ENCODE measurements at places on chromosomes 1 and 21. TPM values are rescaled to one million over a fixed set of nuclear protein-coding genes. Genes with fewer than 3 reads are reported as not detected.

DNA sequence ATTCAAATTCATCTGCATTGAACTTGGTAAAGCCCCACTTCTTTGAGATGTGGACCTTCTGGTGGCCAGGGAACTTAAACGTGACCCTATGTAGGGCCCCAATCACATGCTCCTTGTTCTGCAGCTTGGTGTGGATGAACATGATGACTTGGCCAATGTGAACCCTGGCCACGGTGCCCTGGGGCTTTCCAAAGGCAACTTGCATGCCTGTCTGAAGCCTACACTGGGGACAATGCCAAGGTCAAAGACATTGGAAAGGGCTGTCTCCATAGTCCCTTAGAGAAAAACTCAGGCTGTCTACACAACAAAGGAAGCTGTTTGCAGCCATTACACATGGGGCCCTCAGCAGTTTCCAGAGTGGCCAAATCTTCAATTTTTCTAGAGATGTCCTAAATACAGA is 8.9 kb upstream of the VPS13D start:
- no peak for DNase-seq

DNA sequence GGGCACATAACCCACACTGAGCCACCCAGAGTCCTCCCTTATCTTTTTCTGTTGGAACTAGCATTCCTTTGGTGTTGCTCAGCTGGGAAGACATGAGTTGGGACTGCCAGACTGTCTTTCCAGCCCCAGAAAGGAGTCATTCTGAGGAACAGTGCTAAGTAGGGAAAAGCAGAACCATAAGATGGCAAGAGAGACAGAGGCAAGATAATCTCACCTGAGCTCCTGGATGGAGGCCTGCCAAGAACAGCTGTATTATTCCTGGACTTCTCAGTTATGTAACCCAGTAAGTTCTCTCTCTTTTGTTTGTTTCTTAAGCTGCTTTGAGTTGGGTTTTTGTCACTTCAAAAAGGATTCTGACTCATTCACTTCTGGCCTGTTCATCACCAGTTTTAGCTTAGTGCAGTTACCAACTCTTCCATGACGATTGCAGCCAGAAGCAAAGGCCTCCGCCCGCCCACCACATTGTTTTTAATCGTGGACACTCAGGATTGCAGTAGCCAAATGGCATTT is 134.4 kb downstream of the OMA1 start:
- no peak for DNase-seq

GRCh38 chr1:94504601-94505000 is 37.0 kb downstream of the F3 start:
- no peak for DNase-seq

The OPRD1 gene
- total RNA-seq = not detected

The HSD17B7 gene
- 38.4 TPM for total RNA-seq

- DNase-seq = no peak
These were observed 44.0 kb downstream of the JAK1 start for GRCh38 chr1:64922336-64922735.

The FCER1G gene
- total RNA-seq = 0.26 TPM

The C1orf159 gene
- 6.7 TPM for total RNA-seq

DNA sequence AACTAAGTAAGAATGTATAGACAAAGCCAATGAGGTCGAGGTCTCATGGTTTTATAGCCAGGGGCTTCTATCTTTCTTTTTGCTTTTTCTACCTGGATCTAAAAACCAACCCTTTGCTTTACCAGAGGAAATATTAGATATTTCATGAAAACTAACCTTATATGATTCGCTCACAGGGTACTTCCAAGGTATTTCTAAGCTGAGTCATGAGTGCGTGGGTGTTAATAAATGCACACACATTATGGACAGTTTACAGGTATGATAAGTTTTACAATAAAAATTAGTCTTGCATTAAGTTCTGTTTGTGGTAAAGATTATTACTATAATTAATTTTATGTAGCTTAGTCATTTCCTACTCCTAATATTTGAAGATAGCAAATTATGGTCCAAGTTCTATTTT is 217.2 kb downstream of the CHRM3 start:
- no peak for DNase-seq

The ZBTB8A gene
- total RNA-seq = 10.4 TPM

- no peak for DNase-seq
These were observed 39.3 kb downstream of the TP73 start for GRCh38 chr1:3691421-3692204.

GRCh38 chr1:53835491-53835890 is 2.6 kb downstream of the NDC1 start:
- DNase-seq = no peak

The KLF18 gene
- not detected for total RNA-seq

The ATP6V1G3 gene
- total RNA-seq = not detected

GRCh38 chr1:220741825-220742224 is 6.3 kb upstream of the MTARC2 start:
- no peak for DNase-seq

DNA sequence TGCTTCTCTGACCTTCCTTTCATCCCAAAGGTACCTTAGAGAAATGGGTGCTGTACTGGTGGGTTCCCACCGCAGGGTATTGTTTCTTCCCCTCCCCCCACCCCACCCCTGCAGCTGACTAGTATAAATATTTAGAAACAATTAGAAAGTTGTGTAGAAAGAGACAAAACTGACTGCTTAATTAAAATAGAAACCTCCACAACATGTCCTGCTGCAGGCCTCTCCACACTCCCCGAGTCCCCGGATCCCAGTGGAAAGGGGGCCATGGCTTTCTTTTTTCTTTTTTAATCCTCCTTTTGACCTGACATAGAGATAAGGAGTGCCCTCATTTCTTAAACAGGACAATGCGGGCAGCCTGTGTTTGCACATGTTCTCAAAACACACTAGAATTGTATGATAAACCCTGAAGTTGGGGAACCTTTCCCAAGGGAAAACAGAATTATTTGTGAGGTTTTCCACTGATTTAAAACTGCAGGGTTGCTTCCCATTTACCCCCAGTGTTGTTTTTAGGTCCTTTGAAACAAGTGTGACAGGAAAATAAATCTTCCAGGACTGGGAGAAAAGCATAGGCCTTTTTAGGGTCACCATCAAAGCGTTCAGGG is 1.7 kb downstream of the RHOU start:
- DNase-seq = no peak

The ESPN gene
- total RNA-seq = 0.81 TPM

DNA sequence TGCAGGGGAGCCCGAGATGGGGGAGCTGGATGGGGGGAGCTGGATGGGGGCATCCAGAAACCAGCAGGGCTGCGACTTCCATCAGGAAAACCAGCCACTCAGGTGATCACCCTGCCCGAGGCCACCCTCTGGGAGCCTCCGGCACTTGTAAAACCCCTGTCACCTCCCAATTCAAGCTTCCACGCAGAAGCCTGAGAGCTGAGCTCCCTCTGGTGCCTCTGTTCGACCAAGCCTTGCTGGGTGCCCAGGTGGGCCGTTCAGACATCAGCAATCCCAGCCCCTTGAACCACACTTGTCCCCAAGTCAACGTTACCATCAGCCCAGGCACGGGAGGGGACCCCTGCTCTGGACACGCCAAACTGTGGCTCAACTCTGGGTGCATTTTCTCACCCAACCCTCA is 59.6 kb downstream of the MEGF6 start:
- no peak for DNase-seq

DNA sequence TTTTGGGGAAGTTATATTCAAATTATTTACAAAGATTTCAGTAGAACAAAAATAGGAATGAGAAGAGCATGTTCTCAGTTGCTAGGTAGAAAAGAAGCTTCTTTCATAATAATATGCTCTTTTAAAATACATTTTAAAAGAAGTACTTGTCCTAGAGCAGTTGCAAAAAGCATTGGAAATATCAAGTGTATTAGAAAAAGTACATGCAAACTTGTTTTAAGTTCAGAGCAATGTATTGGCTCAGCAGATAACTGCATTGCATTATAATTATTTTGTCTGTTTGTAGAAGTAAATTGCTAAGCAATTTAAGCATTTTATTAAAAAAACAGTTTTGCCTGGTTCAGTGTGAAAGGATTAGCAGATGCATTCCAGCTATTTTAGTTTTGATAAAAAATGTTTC is 806.4 kb downstream of the USP25 start:
- no peak for DNase-seq

DNA sequence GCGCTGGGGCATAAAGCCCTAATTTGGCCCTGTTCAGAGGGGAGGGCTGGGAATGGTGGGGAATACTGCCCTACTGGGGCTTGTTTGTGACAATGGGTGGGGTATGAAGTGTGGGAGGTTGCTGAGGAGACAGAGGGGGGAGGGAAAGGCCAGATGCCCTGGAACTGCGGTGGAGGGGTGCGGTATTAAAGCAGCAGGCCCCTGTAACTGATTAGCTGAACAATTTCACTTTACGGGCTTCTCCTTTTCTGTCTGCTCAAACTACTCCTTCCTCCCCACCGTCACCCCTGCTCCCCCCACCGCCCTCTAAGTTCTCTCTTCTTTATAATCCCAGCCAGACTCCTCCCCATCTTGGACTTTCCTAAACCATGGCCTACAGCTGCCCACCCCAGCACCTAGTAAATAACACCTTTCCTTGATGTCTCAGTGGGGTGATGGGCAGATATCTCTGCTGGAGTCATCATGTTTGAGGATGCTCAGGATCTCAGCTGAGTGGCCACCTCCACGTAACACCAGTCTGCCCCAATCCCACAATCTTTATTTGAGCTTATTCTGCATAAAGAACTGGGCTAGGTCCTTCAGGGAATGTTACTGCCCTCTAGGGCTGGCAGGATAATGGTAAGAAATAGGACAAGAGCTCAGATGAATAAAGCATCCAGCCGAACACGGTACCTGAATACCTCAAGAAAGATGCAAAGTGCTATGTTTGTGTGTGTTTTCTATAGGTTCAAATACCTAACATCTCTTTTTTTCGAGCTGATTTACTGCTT is 33.5 kb downstream of the XCL1 start:
- no peak for DNase-seq

DNA sequence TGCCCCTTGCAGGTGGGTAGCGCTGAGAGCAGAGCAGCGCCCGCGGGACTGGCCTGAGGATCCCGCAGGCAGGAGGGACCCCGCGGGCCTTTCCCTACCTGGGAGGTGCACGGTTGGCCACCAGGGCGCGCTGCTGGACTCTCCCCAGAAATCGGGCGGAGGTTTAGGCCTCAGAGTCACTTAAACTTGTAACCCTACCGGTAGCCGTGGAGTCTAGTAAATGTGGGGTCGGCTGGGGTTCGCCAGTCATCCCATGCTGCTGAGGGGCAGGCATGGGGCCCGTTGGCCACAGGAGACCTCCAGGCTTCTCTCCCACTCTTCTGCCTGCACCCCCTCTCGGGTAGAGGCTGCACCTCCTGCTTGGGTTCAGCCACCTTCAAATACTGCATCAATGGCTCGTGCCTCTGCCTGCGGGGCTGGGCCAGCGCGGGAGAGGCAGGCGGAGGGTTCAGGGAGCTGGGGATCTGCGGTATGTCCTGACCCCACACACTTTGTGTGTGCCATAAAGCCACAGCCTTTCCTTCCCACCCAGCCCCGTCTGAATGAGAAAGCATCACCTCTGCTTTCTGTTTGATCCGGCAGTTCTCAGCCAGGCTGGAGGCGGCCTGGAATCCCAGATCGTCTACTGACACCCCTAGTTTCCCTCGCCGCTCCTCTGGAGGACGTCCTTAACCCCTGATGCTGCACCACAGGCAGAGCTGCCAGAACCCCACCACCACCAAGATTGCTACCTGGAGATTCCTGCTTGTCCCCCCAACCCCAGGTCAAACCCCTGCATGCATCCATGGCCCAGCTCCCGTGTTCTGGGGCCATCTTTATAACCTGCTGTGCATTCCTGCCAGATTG is 12.3 kb upstream of the GSTM4 start:
- DNase-seq = no peak

The PFDN2 gene
- 56.3 TPM for total RNA-seq

- DNase-seq = no peak
These were observed 143.7 kb downstream of the KCNT2 start for GRCh38 chr1:196464480-196464941.

The KLHDC8A gene
- total RNA-seq = not detected

GRCh38 chr21:37939838-37940237 is 23.6 kb upstream of the KCNJ6 start:
- no peak for DNase-seq

The CFH gene
- 74.6 TPM for total RNA-seq

The S100A7 gene
- not detected for total RNA-seq
